ENCODE measurements at places on chromosomes 7 and 10. TPM values are rescaled to one million over a fixed set of nuclear protein-coding genes. Genes with fewer than 3 reads are reported as not detected.
A peak's percentile ranks its signal among the peaks of the same experiment; 100 is the strongest.

GRCh38 chr10:101710059-101710695 lies 15.2 kb upstream of the FBXW4 start:
- peak; percentile 57 for DNase-seq

- no peak for DNase-seq
These were observed 198.6 kb downstream of the TRIL start for GRCh38 chr7:28759475-28759971.

C10orf62 gene
- total RNA-seq = 0.25 TPM

GPR26 gene
- not detected for total RNA-seq

DTX2 gene
- 25.9 TPM for total RNA-seq

ODAD2 gene
- total RNA-seq = 0.63 TPM

DNA sequence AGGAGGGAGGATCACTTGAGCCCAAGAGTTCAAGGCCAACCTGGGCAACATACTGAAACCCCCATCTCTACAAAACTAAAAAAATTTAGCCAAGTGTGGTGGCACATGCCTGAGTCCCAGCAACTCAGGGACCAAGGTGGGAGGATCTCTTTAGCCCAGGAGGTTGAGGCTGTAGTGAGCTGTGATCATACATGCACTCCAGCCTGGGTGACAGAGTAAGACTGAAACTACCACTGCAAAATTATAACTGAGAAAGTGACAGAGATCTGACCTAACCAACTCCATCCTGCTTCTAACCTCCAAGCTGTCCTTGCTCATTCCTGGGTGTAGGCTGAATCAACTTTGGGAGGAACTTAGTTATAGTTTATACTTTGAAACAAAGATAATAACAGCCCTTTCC lies 59.4 kb downstream of the HTR7 start:
- DNase-seq = no peak

- no peak for DNase-seq
These were observed 5.6 kb upstream of the MUC3A start for GRCh38 chr7:100943693-100944092.

NMT2 gene
- total RNA-seq = 11.0 TPM

DNA sequence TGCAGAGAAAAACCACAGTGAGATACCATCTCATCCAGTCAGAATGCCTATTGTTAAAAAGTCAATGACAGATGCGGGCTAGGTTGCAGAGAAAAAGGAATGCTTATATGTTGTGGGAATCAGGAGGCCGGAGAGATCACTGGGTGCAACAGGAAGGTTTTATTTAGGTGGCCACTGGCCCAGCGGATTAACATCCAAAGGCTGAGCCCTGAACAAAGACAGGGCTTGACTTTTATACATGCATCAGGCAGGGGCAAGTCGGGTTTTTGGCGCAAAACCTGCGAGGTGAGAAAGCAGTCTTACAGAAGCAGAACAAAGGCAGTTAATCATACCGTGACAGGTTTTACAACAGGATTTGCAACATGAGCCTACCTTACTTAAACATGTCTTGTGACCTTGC lies 620 bp downstream of the ZNF117 start:
- DNase-seq = no peak

STEAP2 gene
- total RNA-seq = 2.9 TPM

TRIL gene
- total RNA-seq = 5.2 TPM

- DNase-seq = peak; percentile 9
These were observed 32.7 kb upstream of the KLHL7 start for GRCh38 chr7:23072922-23073321.

UBN2 gene
- total RNA-seq = 5.7 TPM

GRCh38 chr10:12191715-12192114 lies 4.0 kb downstream of the NUDT5 start:
- DNase-seq = no peak

GRCh38 chr7:78912781-78913180 lies 540.7 kb downstream of the MAGI2 start:
- no peak for DNase-seq

DNA sequence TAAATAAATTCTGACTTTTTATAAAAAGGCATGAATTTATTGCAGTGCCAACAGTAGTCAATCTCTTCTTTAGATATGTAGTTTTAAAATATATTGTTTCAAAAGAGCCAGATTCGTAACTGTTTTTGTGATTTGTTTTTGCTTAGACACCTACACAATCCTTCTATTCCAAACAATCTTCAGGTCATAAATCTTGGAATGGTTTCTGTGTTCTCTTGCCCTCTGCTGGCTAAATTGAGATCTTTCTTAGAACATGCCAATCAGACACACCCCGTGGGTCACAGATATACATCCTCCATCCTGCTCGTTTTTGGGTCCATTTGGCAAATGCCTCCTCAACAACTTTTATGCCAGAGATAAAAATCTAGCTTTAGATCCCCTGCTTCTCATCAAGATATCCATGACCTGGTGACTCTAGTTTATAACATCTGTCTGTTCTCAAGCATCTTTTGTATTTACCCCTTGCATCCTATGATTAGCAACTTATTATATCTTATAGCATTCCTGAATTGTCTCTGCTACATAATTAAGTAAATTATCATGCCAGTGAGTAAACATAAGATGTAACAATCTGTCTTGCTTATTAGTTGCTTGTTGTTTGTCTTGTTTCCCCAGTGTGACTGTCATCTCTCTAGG lies 35.3 kb upstream of the IFRD1 start:
- peak; percentile 60 for DNase-seq

ANKRD61 gene
- total RNA-seq = 0.15 TPM

ELFN1 gene
- 51.6 TPM for total RNA-seq

WASHC2A gene
- total RNA-seq = 16.1 TPM

ADCYAP1R1 gene
- 0.56 TPM for total RNA-seq

- DNase-seq = no peak
These were observed 34.2 kb upstream of the ZNF488 start for GRCh38 chr10:47418321-47418720.

DNA sequence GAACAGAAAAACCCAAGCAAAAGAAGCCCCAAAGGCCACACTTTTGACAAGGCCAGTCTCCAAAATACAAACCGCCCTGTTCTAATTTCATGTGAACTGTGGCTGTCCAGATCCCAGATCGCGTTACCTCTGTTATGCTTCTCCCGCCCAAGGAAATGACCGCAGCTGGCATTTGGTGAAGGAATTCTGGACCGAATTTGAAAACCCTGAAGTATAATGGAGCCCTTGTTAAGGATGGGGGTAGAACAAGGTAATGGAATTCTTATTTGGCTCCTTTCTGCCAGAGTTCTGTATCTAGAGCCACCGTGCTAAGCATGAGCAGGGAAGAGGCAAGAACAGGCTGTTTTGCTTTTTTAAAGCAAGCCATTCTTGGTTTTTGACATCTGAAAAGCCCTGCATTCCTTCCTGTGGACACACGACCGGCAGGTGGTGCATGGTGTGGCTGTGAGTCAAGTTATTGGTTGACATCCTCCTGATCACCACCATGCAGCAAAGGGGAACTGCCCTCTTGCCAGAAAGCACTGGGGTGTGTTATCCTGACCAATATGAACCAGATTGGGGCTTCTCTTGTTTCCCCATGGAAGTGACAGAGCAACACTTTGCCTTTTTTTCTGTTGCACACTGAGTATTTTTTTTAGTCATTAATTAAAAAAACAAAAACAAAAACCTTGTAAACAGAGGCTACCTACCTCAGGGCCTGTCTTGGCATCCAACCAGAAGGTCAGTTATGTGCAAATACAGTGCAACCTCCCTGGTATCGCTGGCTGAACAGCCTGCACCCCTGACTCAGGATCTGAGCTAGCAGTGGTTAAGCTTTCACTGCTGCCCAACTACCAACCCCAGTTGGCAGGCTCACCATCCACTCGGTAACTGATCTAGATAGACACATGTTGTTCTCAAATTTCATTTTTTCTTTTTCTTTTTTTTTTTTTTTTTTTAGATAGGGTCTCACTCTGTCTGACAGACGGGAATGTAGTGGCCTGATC lies 14.2 kb downstream of the UCMA start:
- no peak for DNase-seq

- DNase-seq = no peak
These were observed 8.3 kb downstream of the MNX1 start for GRCh38 chr7:157001920-157002818.

DNA sequence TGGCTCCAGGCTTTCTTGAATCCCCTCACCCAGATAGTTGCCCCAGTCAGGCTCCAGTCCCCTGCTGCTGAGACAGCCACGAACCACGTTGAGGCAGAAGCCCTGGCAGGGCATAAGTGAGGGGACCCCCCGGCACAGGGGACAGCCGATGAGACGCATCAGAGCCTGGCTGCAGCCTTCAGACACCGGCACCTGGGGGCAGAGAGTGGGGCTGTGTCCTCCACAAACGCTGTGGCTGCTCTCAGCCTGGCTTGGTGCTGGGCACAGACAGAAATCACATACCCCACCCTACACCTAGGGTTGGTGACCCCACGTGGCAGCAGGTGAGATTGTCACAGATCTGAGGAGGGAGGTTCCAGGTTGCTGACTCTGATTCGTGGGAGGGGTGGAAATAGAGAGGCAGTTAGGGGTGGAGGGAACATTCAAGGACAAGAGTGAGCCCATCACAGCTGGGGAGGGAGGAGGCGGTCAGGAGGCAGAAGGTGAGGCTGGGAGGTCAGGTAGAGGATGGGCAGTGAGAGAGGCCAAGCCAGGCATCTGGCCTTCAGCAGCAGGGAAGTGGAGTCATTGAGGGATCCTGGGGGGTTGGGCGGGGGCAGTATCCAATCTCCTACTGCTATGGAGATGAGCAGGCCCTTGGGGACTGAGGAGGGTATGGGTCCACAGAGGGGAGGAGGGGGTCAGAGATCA lies 3.2 kb downstream of the GPC2 start:
- DNase-seq = no peak

ELAPOR2 gene
- total RNA-seq = 35.8 TPM

RNF148 gene
- total RNA-seq = 0.21 TPM
